ENCODE measurements at places on chromosomes 11 and 22.

DNA sequence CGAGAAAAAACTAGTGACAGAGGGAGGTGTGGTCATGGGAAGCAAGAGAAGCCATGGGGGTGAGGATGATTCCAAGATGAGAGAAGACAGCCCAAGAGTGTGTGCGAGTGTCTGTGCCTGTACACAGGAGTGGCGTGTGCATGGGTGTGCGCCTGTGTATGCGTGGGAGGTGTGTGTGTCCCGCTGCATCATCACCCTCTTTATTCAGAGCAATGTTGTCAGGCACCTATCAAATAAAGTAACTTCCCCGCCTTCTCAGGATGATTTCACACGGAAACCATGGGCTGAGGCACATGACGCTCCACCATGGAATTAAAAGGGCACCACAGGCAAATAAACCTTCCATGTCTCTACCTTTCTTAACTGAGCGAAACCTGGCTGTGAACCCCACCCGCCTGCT, 24.6 kb downstream of the MS4A10 start:
- no peak for DNase-seq

DNA sequence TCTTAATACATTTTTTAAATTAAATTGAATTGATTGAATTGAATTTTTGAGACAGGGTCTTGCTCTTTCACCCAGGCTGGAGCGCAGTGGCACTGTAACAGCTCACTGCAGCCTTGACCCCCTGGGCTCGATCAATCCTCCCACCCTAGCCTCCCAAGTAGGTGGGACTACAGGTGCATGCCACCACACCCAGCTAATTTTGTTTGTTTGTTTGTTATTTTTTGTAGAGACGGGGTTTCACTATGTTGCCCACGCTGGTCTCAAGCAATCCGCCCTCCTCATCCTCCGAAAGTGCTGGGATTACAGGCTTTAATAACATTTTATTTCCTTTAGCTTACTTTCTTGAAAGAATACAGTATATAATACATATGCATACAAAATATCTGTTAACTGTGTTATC, 226.9 kb downstream of the BUD13 start:
- no peak for DNase-seq

DNA sequence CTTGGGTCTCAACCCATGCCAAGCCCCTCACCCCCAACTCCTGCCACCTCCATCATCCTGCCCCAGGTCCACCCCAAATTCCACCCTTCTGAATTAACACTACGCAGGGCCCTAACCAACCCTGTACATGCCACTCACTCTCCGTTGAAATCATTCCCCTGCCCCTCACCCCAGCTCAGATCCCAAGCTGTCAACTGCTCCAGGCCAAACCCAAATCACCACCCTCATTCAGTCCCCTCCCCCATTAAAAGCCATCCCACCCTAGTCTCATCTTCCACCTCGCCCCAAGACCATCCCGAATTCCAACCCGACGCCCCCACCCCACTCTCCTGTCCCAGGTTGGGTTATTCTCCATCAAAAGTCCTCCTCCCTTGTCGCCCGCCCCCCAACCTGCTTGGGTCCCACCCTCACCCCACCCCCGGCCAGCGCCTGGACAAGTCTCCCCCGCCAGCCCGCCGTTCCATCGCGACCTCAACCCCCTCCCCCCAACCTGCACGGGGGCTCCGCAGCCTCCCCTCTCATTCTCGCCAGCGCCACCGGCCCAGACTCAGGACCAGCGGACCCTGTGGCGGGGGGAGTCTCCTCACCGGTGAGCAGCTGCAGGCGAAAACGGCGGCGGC, 466 bp downstream of the FAM168A start:
- no peak for DNase-seq

DNA sequence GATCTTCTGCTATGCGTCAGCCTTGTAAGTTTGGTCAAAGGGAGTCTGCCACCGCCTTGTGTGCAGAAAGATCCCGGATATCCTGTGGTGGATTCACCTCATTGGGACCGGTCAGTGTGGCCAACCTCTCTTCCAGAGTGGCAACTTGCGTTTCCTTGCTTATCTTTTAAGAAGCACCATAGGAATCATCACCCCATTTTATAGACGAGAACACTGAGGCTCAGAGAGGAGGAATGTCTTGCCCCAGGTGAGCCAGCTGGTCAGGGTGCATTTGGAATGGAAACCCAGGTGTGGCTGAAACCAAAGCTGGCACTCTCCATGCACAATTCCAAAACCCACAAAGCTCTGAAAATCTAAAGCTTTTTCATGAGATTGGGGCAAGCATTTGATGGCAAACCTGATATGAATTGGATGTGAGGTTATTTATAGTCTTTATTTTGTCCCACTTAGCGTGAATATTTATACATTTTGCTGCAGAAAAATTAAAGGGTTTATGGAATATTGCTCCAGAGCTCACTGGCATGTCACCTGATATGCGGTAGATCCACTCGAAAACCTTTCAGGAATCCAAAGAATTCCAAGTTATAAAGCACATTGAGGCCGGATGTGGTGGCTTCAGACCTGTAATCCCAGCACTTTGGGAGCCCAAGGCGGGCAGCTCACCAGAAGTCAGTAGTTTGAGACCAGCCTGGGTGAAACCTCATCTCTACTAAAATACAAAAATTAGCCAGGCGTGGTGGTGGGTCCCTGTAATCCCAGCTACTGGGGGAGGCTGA, 12.1 kb upstream of the EIF3D start:
- DNase-seq = no peak

DNA sequence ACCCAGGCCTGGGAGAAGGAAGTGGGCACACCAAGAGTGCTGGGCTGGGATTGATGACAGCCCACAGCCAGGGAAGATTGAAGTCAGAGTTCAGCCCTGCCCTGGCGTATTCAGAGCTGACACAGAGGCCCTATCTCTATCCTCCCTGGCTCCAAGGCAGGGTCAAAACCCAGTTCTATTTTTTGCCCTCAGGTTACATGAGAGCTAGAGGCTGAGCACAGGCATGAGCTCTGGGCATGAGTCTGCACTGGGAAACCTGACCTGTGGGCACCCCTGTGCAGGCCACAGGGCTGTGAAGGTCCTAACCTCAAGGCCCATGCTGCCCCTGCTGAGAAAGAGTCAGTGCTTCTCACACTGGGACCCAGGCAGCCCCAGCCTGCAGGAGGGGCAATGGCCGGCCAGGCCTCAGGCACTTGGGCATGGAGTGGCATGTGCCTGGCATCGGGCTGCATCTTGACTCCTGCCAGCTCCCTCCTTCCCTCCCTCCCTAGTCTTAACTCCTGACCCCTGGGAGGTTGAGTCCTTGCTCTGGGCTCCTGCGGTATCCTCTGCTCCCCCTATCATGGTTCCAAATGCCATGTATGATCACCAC, 5.4 kb downstream of the SLC35E4 start:
- no peak for DNase-seq

DNA sequence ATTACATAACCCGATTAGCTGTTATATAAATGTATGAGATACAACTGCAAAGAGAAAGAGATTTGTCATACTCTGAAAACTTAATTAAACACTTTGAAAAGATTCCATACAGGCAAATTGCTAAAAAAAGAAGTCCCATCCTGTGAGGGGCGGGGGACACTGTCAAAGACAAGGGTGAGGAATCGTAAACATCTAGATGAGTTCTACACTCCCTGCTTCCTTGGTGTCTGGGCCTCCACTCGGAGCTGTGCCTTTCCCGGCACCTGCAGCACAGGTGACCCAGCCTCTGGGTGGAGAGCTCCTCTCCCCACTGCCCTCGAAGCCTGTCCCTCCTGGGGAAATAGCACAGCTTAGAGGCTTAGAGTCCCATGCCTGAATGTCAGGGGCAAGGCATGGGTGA, 69.2 kb upstream of the CRYBB3 start:
- DNase-seq = no peak

DNA sequence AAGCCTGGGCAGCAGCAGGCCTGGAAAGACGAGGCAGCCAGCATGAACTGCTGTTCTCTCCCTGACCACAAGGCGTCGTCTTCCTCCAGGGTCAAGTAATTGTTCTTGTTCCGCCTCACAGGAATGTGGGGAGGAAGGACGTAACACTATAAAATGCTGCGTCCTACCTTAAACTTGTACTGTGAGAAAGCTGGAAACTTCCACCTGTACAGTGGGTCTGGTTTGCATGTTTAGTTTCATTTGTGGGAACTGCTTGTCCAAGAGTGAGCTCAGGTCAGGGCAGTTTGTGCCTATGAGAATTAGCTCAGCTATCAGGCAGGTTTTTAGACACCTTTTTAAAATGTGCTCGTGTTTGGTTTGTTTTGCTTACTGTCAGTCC, 55.2 kb downstream of the PANX1 start:
- DNase-seq = no peak

Data from cerebellar nuclear complex (tissue), 1 donor.